ENCODE measurements at places on chromosomes 11 and 22.

GRCh38 chr11:43648888-43649287 is 31.6 kb upstream of the HSD17B12 start:
- DNase-seq: no peak

DNA sequence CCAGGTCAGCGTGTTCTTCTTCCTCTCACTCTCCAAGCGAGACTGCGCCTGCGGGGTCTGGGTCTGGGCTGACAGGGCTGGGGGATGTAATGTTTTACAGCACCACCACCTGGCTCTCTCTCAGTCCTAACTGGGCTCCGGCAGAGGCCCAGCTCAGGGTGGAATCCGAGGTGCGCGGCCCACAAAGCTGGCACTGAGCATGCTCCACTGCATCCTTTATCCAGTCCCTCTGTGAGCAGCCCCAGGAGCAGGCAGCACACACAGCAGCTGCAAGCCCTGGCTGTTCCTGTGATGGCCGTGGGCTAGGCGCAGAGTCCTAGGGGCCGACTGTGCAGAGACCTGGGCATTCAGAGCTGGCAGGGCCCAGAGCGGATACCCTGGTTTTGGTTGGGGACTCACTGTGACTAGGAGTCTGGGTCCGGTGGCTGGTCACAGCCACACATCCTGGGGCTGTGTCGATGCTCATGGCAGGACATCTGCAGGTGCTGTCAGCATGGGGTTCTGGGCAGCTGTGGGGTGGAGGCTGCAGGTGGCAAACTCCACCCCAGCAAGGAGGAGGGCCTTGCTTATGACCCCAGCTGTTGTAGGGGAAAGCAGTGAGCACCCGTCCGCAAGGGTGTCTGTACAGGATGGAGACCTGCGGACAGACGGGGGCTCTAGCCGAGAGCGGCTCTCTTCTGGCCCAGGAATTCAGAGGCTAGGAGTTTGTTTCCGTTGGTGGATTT is 4.0 kb downstream of the LRRC75B start:
- DNase-seq: no peak

DNA sequence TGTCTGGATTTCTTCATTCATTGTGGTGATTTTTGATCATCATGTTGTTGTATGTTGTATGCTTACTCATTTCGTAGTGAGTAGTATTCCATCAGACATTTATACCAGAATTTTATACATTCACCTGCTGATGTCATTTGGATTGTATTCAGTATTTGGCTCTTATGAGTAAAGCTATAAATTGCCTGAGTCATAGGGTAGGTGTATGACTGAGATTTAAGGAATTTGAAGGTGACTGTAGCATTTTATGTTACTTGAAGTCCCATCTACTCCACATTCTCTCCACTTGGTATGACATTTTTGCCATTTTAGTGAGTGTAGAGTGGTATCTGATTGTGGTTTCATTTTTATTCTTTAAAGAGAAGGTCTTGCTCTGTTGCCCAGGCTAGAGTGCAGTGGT is 548.2 kb downstream of the TBC1D22A start:
- DNase-seq: no peak

DNA sequence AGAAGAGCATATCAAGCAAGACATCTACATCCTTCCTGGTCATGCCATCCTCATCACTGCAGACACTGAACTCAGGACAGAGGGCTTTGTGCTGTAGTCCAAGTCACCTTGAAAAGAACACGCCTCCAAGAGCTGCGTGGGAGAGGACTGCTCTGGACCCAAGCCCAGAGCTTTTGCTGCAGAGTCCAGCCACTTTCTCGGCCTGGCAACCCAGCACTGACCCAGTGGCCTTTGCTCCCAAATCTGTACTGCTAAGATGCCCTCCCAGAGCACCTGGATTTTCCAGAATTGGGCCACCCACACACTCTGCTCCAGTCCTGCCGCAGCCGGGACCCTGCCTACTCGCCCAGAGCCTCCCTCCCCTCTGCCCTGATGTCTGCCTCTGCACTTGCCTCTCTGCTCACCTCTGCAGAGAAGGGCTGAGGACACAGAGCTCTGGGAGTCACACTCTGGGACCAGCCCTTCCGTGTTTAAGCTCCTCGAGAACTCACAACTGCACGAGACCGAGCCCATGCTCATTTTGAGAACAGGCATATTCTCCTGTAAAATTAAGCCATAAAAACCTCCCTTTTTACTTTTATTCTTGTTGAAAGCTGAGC is 83.8 kb upstream of the CSNK2A3 start:
- DNase-seq: no peak

DNA sequence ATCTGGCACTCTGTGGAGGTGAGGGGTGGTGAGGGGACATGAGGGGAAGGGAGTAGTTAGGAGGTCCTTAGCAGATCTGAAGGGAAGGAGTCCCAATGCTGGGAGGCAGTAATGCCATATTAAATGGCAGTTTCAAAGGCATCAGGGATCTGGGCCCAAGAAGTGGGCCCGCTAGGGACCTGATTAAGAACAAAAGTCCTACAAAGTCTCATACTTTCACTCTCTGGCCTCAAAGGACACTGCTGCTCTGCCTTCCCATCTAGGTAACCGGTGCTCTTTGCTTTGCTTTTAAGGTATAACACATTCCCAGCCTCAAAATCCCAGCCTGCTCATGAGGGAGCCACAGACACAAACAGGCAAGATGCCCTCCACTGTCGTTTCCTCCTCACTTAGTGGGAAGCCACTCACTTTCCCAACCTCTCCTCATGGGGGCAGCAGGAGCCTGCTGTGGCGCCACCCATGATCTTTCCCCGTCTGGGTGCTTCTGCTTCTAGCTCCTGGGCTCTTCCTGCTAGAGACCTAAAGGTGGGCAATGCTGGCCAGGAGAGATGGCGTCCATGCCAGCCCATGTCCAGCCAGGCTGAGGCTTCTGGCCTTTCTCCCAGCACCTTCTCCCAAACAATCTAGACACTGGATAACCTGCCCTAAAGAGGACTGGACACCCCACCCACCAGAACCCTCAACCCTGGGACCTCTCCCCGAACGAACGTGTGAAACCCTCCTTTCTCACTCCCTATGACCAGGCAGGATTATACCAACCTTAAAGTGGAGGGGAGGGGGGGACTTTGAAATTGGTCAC is 68.3 kb downstream of the PLEKHA7 start:
- DNase-seq: peak; percentile 72

GRCh38 chr11:77968337-77968736 is 26.1 kb downstream of the INTS4 start:
- DNase-seq: no peak

- no peak for DNase-seq
Measured at GRCh38 chr11:20015101-20015500, 145.2 kb downstream of the DBX1 start.

GRCh38 chr11:5605849-5606248 is 9.4 kb downstream of the TRIM6 start:
- DNase-seq: no peak

GRCh38 chr11:119481021-119481666 is 58.2 kb upstream of the THY1 start:
- peak; percentile 92 for DNase-seq

GRCh38 chr11:115985896-115986295 is 481.7 kb upstream of the CADM1 start:
- DNase-seq: no peak

- DNase-seq: no peak
Measured at GRCh38 chr11:73750228-73750627, 10.6 kb downstream of the RAB6A start.

DNA sequence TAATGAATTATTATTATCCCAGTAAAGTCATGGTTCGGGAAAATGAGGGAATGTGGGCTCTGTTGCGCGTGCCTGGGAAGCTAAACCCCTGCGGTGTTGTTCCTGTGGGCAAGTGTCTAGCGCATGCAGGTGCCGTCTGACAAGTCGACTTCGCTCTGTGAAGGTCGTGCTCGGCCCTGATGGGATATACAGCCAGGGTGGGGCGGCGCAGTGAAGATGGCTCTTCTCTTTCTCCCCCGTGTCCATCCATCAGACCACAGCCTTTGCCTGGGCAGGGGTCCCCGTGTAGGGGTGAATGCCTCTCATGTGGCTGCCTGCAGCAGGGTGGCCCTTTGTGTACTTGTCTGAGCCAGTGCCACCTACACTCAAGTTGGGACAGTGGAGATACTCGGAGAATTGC is 12.8 kb upstream of the TRMU start:
- DNase-seq: no peak

DNA sequence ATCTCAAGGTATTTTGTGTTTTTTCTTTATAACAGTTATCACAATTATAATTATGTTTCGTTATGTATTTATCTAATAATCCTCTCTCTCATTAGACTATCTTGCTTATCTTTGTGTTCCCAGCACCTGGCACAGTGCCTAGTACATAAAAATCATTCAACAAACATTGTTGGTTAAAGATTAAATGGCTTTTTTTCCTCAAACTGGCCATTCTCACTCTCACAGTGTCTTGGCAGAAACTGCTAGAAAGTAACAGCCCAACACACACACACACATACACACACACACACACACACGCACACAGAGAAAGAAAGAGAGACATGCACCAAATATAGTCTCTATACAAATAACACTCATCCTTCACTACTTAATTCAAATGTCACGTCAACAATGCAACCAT is 36.8 kb downstream of the OR10A6 start:
- no peak for DNase-seq

GRCh38 chr11:8224711-8225110 is 39.0 kb downstream of the LMO1 start:
- no peak for DNase-seq

GRCh38 chr11:110289472-110289871 is 6.9 kb downstream of the RDX start:
- DNase-seq: no peak

GRCh38 chr22:30245985-30246813 is at the start of gene LIF:
Gene LIF (minus strand): TSS chr22:30246759. CDS start chr22:30246695, 64 bp downstream.
- DNase-seq: no peak

DNA sequence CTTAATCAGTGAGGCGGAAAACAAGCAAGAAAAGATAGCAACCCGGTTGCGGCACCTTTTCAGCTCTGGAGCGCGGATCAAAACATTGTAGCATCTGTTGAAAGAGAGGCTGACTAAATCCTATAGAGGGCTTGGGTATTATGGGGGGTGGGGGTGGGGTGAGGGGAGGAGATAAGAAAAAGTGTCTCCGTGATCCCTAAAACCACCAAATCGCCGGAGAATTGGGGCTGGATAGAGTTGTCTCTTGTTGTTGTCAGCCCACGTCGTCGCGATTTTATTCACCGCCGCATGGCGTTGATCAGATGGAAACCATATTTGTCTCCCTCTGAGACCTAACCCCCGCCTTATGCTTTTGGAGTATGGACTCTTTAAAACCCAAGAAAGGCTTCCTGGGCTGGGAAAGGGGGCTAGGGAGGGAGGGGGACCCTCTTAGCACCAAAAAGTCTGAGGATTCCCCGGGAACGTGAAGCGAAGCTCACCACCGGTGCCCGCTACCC is 13.0 kb downstream of the PAX6 start:
- no peak for DNase-seq

DNA sequence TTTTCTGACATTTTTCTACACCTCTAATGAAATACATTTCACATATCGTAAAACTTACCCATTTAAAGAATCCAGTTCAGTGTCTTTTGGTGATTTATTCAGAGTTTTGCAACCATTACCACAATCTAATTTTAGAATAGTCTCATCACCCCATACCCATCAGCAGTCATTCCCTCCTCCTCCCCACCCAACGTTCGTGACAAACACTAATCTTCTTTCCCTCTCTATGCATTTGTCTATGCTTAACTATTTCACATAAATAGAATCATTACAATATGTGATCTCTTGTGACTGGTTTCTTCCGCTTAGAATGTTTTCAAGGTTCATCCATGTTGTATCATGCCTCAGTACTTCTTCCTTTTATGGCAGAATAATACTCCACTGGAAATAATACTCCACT is 9.5 kb downstream of the TTC28 start:
- DNase-seq: no peak

- DNase-seq: no peak
Measured at GRCh38 chr11:112961751-112962578, 745 bp downstream of the NCAM1 start.

DNA sequence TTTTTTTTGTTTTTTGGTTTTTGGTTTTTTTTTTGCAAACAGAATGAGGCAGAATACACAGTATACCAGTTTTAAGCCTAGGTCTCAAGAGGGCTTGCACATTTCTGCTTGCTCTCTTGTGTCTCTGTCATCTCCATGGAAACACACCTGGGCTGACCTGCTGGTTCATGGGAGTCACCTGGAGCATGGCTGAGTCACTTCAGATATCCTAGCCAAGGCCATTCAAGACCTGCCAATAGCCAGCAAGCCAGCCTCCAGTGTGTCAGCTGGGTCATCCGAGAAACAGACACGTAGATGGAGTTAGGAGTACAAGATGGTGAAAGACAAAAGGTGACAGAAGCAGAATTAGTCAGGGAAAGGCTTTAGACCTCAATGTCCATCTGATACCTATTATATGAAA is 124.2 kb upstream of the SEZ6L start:
- DNase-seq: no peak

- no peak for DNase-seq
Measured at GRCh38 chr11:81941998-81942397, 791.7 kb downstream of the FAM181B start.

GRCh38 chr11:69944146-69944795 is 125.1 kb upstream of the FGF3 start:
- DNase-seq: no peak

GRCh38 chr22:23708270-23708669 is 17.5 kb downstream of the RGL4 start:
- no peak for DNase-seq

DNA sequence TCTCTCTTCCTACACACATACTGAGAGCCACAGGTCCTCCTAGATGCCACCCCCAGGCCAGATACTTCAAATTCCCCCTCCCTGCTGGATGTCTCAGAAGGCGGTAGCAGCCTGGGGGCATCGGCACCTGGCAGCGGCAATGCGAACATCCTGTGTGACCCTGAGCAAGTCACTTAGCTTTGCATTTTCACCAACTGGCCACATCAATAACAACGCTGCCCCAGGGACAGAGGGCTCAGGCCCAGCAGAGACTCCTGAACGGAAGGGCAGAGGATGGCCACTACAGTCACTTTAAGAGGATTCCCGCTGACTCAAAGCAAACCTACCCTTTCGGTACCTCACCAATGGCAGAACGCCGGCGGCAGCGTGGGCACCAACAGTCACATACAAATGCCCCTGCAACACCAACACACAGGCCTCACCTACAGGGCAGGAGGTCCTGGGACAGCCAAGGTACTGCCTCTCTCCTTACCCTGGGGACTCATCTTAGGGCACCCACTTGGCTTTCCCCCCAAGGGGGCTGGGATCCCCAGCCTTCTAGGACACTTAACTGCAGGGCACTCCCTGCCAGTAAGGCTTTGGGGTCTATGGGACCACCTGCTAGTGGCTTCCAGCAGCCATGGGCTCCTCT is 1.6 kb downstream of the LMO1 start:
- DNase-seq: no peak

DNA sequence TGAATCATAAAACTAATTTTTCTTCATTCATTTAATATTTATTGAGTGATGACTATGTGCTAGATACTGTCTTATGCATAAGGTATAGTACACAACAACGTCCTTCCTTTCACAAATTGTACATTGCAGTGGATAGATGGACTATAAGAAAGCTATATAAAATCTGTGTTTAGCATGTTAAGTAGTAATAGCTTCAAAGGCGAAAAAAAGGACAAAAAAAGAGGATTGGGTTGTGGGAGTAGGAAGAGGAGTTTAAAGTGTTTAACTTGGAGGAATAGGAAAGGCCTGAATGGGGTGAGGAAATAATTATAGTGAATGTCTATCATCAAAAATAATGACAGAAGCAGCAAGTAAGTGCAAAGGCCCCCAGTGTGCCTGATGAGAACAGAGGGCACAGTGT is 565.4 kb upstream of the LUZP2 start:
- no peak for DNase-seq
